ENCODE measurements at places on chromosomes 16 and 17.

DNA sequence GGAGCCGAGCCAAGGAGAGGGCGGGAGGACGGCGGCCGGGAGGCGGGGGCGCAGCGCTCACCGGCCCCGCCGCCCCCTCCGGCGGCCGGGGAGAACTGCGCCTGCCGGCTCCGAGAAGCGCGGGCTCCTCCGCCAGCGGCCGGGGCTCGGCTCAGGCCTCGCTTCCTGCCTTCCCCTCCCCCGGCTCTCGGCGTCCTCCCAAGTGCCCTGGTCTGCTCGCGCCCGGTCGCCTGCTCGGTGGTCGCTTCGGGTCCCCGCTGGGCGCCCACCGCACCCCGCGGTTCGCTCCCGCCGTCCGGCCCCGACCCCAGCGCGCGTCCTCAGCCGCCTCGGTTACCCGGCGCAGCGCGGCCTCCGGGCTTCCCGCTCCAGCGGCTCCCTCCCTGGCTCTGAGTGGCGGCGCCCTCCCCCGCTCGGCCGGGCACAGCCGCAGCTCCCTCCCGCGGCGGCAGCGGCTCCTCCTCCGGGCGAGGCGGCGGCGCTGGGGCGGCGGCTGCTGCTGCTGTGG is 313 bp downstream of the UBTF start:
- peak; percentile 76 for DNase-seq

- no peak for DNase-seq
Observed at GRCh38 chr16:74053312-74053711, 243.3 kb upstream of the PSMD7 start.

GRCh38 chr17:28030386-28030785 is 12.1 kb upstream of the NLK start:
- DNase-seq, result no peak

DNA sequence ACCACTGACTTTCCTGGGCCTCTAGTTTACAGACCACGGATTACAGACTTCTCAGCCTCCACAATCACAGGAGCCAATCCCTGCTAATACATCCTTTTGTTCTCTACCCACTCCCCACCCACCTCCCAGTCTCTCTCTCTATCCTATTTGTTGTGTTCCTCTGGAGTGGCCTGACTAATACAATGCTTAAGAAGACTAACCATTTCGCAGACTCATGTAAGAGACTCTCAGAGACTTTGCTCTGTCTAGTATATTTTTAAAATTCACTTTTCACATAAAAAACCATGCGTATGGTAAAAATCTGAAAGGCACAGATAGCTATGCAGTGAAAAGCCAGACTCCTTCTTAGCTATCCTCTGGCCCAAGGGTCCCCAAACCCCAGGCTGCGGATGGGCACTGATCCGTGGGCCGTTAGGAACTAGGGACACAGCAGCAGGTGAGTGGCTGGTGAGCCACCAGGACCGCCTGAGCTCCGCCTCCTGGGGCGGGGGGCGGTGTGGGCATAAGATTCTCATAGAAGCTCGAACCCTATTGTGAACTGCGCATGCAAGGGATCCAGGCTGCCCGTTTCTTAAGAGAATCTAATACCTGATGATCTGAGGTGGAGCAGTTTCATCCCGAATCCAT is 7.6 kb downstream of the PIK3R6 start:
- DNase-seq, result no peak

DNA sequence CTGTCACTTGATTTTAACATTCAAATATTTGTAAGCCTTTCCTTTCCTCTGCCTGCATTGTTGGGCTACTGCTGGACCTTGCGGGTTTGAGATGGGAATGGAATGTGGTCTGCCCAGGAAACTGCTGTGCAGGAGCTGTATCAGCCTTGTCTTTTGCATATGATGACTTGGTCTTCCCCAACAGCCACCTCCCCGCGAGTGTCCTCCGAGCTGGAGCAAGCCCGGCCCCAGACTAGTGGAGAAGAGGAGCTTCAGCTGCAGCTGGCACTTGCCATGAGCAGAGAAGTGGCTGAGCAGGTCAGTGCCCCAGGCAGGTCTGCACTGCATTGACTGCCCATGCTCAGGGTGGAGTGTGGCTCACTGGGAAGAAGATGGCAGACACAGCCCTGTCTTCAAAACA is 52.8 kb downstream of the B9D1 start:
- no peak for DNase-seq

DNA sequence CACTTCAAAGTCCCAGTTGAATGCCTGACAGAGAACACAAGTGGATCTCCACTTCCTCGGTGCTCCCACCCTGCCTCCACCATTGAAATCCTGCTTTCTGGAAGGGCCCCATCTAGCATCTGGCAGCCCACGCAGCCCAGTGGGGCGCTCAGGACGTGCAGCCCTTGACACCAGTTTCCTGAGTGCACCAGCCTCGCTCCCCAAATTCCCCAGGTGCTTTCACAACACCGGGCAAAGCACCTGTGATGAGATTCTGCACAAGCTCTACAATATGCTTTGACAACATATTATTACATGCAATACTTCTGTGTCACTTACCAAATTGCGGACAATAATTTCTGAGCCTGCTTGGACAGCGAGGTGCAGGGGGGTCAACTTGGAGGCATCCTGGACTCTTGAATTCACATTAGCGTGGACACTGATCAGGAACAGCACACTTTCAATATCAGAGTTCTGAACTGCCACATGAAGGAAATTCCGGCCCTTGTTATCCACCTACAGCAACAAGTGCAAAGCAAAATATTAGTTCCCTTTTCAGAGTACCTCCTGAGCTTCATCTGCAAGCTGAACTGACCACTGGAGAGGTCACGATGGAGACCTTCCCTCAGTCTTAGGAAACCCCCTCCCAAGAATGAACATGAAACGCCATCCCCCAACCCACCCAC is 33.9 kb downstream of the CYB5D2 start:
- DNase-seq, result no peak

GRCh38 chr17:20141198-20141972 is 132.2 kb downstream of the SPECC1 start:
- no peak for DNase-seq

- DNase-seq, result no peak
Observed at GRCh38 chr17:81935709-81936084, 1.4 kb downstream of the PYCR1 start.

- no peak for DNase-seq
Observed at GRCh38 chr17:9512323-9513168, 63.1 kb downstream of the STX8 start.

DNA sequence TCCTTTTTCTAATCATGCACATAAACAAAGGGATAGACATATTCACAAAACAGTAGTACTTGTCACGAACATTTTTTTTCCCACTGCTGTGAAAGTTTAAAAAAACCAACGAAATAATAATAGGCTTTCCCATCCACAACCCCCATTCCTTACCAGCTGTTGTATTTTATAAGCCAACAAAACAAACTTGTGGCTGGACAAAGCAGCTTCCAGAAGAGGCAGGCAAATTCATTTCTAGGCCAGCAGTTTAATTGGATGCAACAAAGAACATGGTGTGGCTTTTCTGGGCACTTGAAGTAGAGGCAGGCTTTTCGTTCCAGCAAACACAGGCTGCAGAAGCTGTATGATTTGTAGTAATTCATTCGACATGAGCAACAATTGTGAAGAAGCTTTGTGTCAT is 56.0 kb upstream of the FAM20A start:
- no peak for DNase-seq

GRCh38 chr17:35373984-35374765 is 754 bp upstream of the SLFN11 start:
- DNase-seq, result peak; percentile 23

- no peak for DNase-seq
Observed at GRCh38 chr16:53924331-53925106, 220.6 kb downstream of the FTO start.

GRCh38 chr16:9062301-9062700 is 29.1 kb upstream of the HAPSTR1 start:
- no peak for DNase-seq

DNA sequence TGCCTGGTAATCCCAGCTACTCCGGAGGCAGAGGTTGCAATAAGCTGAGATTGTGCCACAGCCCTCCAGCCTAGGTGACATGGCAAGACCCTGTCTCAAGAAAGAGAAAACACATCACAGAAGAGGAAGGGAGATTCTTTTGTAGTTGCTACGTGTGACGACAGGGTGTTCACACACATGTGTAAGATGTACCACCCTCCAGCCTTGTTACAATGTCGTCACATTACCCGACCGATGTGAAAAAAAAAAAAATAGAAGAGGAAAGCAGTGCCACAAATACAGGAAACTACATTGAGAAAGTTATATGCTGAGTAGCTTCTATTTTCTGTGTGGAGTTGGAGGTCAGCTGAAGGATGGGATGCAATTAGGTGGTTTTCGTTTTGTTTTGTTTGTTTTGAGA is 56.0 kb downstream of the CLUH start:
- DNase-seq, result no peak

DNA sequence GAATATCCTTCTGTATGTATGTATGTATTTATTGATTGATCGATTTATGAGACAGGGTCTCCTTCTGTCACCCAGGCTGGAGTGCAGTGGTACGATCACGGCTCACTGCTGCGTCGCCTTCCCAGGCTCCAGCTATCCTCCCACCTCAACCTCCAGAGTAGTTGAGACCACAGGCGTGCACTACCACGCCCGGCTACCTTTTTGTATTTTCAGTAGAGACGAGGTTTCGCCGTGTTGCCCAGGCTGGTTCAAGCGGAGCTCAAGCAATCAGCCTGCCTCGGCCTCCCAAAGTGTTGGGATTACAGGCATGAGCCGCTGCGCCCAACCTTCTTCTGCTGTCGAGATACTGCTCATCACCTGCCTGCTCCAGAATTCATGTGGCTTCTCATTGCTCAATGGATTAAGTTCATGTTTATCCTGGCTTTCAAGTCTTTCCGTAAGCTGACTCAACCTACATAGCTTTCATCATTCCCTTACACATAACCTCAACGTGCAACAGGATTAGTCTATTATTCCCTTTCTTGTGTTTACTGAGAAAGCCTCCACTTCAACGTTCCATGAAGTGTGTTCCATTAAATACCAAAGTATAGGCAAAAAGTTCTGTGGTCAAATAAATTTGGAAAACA is 13.6 kb downstream of the TAC4 start:
- DNase-seq, result no peak

- no peak for DNase-seq
Observed at GRCh38 chr16:75014318-75014717, 15.5 kb downstream of the ZNRF1 start.

DNA sequence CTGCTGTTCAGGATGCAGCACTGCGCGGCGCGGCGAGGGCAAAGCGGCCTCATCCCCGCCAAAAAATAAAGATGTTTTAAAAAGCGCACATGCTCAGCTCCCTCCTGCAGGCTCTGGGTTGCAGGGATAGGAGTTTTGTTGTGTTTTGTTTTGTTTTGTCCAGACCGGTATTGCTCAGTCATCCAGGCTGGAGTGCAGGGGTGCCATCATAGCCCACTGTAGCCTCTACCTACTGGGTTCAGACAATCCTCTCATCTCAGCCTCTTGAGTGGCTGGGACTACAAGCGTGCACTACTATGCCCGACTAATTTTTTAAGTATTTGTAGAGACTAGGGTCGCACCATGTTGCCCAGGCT is 636 bp downstream of the WWOX start:
- no peak for DNase-seq

- no peak for DNase-seq
Observed at GRCh38 chr16:86068722-86069121, 169.8 kb downstream of the IRF8 start.

- DNase-seq, result no peak
Observed at GRCh38 chr16:64507240-64508024, 614.4 kb downstream of the CDH11 start.

DNA sequence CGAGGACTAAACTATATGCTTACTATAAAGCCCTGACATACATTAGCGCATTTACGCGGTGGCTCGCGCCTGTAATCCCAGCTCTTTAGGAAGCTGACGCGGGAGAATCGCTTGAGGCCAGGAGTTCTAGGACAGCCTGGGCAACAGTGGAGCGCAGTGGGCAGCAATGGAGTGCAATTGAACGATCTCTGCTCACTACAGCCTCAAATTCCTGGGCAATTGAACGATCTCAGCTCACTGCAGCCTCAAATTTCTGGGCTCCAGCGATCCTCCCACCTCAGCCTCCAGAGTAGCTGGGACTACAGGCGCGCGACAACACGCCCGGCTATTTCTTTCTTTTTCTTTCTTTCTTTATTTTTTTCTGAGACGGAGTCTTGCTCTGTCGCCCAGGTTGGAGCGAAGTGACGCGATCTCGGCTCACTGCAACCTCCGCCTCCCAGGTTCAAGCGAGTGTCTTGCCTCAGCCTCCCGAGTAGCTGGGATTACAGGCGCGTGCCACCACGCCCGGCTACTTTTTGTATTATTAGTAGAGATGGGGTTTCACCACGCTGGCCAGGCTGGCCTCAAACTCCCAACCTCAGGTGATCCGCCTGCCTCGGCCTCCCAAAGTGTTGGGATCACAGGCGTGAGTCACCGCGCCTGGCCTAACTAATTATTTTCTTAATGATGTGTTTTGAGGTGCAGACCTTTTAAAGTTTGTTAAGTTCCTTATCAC is 506 bp upstream of the COG7 start:
- DNase-seq, result no peak

DNA sequence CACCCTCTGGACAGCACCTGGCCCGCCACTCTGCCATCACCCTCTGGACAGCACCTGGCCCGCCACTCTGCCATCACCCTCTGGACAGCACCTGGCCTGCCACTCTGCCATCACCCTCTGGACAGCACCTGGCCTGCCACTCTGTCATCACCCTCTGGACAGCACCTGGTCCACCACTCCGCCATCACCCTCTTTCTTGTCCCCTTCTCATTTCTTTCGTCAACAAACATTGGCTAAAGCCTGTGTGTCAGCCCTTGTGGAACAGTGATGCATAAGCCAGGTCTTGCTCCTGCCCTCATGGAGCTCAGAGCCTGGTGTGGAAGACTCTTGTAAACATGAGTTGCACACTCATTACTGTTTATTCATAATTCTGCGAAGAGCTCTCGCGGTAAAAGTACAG is 31.2 kb downstream of the CDK5R1 start:
- no peak for DNase-seq

DNA sequence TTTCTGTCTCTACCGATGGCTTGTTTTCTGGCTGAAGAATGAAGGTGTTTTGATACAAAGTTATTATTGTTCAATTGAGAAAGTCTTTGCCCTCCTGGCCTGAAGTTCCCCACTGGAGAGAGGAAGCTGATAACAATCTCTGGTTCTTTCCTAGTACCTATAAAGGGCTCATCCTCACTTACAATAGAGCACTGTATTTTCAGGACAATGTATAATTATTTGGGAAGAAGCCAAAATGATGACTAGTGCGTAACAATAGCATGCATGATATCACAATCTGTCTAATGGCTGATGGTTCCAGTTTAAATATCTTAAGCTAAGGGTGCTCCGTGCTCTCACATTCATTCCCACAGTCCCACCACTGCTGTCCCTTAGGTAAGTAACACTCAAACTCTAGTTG is 230.7 kb downstream of the IRX3 start:
- DNase-seq, result no peak

Data from neuronal stem cell (in vitro differentiated cells).